ENCODE measurements at places on chromosomes 1 and 21.

- no peak for DNase-seq
Observed at GRCh38 chr1:56788102-56788501, 31.1 kb downstream of the FYB2 start.

DNA sequence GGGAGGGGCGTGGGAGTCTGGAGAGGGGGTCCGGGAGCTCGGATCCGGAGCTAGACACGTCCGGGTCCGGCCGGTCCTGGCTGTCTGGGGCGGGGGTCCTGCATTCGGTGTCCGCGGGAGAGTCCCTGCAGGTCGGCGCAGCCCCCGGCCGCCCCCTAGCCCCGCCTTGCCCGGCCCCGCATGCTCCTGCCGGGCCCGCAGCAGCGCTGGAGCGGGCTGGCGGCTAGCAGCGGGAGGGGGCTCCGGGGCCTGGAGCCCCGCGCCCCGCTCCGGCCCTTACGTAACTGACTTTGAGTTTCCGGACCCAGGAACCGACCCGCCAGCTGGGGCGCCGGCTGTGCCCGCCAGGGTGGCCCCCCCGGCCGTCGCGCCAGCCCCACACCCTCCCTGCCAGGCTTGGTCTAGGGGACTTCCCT is 26.9 kb upstream of the EPB41 start:
- peak; percentile 42 for DNase-seq

DNA sequence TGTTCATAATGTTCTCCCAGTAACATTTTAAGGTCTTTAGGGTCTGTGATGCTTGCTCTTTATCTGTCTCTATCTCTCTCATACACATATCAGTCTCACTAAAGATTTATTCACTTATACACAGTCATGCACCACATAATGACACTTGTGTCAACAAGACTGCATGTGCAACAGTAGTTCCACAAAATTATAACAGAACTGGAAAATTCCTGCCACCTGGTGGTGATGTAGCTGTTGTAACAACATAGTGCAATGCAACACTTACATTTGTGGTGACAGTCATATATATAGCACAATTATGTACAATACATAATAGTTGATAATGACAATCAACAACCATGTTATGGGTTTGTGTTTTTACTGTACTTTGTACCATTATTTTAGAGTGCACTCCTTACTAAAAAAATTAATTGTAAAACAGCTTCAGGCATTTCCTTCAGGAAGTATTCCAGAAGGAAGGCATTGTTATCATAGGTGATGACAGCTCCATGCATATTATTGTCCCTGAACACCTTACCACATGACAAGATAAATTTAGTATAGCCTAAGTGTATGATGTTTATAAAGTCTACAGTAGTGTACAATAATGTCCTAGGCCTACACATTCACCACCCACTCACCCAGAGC is 8.1 kb downstream of the TDRD5 start:
- DNase-seq, result no peak

GRCh38 chr1:29240400-29240837 is 4.1 kb downstream of the PTPRU start:
- DNase-seq, result peak; percentile 45

GRCh38 chr1:36622741-36623648 is 140.3 kb upstream of the CSF3R start:
- DNase-seq, result peak; percentile 72

- DNase-seq, result no peak
Observed at GRCh38 chr1:62090016-62090415, 104.6 kb upstream of the L1TD1 start.

DNA sequence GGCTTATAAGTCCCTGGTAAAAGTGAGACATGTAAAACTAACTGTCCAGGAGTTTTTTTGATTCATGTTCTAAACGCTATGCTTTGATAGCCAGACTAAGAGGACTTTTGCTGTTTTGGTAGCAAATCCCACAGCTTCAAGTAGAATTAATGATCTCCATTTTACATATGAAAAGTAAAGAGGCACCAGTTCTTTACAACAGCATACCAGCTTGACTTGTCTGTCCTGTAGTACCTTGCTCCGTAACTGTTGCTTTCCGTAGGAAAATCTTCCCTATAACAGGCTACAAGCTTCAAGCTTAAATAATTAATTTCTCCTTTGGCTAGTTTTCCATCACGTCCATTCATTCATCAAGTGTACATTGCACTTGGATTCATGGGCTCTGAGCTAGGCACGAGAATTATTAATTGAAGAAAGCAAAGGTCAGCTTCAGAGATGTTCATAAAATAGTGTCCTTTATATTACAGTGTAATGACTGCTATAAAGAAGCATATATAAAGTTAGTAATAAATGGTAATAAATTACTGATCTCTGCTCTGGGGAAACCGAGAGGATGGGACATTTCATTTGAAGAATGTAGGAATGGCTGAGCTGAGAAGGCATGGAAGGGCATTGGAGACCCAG is 29.2 kb downstream of the B3GALT5 start:
- no peak for DNase-seq

DNA sequence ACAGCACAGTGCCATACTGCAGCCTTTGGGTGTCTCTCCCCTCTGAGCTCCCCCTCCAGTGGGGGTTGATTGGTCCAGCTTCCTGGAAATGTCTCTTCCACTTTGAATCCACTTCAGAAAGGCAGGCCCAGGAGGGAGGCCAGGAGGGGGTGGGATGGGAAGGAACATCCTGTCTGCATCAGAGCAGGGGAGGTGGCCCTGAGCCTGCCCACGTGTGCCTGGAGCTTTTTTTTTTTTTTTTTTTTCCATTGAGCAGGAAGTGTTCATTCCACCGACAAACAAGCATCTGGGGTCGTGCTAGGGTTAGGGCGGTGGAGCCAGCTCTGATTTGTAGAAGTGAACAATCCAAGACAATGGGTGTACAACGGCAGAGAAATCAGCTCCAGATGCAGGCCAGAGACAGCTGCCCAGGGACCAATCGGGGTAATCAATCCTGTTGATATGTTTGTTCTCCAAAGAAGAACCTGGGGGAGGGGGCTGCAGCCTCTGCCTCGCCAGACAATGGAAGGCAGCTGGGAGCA is 93.3 kb downstream of the SSBP3 start:
- no peak for DNase-seq

DNA sequence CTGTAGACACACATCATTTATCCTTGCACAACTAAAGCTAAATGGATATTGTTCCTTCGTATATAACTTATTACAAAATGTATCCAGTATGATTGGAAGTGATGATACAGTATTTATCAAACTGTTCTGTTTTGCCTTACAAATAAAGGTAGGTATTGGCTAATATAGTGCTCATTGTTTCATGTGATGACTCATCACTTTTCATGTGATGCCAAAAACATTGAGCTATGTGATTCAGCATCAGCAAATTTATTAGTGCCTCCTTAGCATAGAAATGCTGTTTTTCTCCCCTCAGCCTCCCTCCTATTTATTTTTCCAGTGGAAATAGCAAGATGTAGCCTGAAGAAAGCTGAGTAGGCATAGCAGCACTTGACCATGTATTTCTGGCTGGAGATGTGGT is 228.6 kb upstream of the LYPLAL1 start:
- DNase-seq, result no peak

DNA sequence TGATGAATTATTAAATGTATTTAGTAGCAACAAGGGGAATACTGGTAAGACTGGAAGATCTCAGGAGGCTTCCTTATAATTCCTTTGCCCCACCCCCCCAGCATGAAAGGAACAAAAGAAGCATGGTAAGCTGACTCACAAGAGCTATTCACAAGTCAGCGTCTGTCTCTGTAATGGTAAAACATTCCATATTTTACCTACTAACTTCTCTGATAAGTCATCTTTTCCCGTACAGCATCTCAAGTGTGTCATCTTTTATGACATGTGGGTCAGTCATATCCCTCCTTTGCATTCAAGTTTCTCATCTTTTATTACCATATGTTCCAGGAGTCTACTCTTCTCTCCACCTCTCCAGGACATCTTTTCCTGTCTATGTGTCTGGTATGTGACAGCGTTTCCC is 241.3 kb downstream of the PLA2G4A start:
- DNase-seq, result no peak

- DNase-seq, result peak; percentile 38
Observed at GRCh38 chr1:12031039-12031980, 12.0 kb downstream of the MIIP start.

DNA sequence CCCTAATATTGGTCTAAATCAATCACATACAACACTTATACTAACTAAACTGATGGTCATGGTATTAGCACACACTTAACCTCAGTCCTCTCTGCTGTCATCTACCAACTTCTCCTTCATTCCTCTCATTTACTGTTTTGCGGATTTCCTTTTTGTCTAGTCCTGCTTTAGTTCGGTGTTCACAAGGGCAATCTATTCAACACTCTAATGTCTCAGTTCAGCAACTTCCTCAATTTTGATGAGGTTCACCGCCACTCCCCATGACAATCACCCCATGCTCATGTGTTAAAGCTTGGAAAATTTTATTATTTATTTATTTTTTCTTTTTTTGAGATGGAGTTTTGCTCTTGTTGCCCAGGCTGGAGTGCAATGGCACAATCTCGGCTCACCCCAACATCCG is 301.1 kb downstream of the PTPRC start:
- no peak for DNase-seq

DNA sequence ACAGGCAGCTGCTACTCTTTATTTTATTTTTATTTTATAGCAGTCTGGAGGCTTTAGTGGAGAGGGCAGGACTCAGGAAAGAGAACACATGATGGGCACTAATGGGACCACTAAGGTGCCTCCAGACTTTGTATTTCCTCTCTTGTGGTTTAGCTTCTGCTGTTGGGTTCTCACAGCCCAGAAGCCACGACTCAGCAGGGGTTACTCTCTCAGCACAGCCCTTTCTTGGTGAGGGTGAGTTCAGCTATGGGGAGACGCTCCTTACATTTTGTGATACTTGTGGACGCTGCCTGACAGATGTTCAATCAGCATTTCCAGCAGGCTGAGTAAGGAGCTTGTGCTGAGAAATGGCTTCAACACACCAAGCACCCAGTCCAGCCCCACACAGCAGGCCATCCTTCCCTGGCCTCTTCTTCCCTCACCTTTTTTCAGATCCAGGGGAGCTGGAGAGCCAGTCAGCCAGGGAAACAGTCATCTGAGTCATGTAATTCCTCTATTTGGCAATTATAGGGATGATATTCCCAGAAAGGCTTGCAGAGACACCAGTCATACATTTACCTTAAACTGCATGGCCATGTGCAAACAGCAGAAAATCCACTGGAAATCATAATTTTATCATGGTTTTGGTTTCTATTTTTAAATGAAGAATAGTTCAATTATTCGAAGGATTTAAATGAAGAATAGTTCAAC is 53.2 kb upstream of the RAB3GAP2 start:
- DNase-seq, result no peak

DNA sequence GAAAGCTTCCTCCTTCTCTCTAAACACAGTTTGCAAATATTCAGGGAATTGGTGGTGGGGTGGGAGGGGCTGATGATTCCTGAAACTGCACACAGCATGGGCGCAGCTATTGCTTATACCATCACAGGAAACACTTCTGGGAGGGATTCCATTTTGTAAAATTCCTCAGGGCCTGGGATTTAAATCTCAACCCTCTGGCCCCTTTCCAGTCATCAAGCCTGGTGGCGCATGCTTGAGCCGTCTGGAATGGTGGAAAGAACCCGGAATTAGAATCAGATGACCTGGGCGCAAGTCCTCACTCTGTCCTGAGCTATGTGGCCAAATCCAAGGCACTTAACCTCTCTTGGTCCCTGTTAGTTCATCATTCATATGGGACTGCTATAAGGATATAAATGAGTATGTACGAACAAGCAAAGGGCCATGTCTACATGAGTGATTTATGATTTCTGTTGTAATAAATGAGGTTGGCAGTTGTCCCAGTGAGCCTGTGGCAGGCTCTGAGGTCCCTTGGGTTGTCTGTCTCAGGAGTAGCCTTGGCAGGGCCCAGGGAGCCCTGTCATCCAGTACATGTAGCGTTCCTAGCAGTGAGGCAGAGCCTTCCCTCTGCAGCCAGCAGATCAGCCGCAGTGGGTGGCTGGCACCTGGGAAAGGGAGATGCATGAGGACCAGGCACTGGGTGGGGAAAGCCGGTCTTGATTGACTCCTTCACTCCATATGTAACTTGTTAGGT is 72.0 kb downstream of the MAN1C1 start:
- DNase-seq, result no peak

DNA sequence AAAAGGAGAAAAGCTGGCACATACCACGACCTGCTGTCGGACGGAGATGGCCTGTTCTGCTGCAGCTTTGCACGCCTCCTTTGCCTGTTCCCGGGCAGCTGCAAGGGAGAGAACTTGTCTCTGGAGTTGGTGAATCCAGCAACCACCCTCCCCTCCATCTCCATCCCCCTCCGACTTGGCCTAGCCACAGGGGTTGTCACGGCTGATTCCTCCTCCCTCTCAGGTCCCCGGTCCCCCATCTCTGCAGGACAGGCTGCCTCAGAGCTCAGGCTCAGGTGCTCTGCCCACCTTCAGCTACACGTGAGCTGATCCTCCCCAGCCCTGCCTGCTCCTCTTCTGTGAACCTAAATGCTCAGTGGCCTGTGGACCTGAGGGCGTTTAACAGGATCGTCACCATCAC is 11.1 kb upstream of the SRM start:
- DNase-seq, result no peak

- no peak for DNase-seq
Observed at GRCh38 chr1:82073071-82073470, 272.3 kb downstream of the ADGRL2 start.

GRCh38 chr1:100267284-100267683 is 1.3 kb downstream of the RTCA start:
- no peak for DNase-seq

DNA sequence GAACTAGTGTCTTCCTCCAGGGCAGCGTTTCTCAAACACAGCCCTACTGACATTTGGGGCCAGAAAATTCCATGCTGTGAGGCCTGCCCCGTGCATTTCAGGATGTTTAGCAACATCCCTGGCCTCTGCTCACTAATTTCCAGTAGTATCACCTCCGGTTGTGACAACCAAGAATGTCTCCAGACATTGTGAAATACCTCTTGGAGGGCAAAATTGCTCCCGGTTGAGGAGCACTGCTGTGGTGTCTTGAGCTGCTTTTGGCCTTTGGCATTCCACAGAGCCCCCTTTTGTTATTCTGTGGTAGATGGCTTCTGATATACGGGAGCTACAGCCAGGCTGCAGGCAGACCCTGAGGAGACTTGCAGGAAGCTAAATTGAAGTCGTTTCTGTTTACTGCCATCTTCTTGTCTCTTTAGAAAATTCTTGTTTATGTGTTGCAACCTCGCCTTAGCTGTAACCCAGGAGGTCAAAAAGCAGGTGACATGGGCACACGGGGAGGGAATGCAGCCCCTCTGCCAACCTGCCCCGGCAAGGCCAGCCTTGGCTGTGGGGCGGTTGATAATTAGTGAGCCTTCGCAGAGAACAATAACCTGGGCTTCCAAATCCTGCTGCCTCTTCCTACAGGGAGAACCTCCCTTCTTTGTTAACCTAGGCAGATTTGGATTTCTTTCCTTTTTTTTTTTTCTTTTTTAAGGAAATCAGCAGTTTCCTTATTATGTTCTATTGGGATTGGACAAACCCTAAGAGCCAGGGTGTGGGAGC is 74.7 kb upstream of the AKT3 start:
- DNase-seq, result no peak

- DNase-seq, result no peak
Observed at GRCh38 chr21:41854426-41854995, 24.6 kb downstream of the PRDM15 start.
